Spleen (tissue), 13 donors: ENCODE measurements at places on chromosomes 11 and 22. TPM values are rescaled to one million over a fixed set of nuclear protein-coding genes. Genes with fewer than 3 reads are reported as not detected.

DNA sequence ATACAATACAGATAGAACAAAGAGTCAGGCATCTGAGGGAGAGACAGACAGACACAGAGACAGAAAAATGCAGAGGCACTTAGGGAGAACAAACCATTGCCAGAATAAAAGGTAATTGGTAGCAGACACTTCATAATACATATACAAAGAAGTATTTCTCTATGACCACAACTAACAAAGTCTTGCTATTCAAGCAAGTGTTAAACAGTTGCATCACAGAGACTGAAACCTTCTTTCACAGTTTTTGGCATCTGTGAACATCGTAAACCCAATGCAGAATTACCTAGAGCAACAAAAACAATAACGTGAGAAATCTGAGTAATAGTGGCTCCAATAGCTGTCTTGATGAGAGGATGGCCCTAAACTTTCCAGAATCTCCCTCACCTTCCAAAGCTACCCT, 116.4 kb downstream of the BLID start:
- H3K36me3 ChIP-seq: no peaks in the 10 kb centered on the region
- no peak for DNase-seq
- H3K27ac ChIP-seq: no peak overlapping the region
- no peak overlapping the region for H3K4me3 ChIP-seq

DNA sequence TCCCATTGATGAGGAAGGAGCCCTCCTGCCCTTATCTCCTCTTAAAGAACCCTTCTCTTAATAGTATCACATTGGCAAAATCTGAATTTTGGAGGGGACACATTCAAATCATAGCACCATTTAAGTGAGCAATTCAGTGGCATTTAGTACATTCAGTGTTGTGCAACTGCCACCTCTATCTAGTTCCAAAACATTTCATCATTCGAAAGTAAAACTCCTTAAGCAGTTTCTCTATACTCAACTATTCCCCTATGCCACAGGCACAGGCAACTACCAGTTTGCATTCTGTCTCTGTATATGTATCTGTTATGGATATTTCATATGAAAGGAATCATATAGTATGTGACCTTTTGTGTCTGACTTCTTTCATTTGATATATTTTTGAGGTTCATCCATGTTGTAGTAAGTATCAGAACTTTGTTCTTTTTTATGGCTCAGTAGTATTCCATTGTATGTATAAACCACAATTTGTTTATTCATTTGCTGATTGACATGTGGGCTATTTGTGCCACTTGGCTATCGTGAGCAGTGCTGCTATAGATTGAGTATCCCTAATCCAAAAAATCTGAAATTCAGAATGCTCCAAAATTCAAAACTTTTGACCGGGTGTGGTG, 22.9 kb downstream of the FAR1 start:
- H3K27ac ChIP-seq: no peak overlapping the region
- H3K36me3 ChIP-seq: peaks cover 15% of the 10 kb centered on the region
- H3K4me1 ChIP-seq: no peaks in the 10 kb centered on the region
- H3K4me3 ChIP-seq: no peak overlapping the region

DNA sequence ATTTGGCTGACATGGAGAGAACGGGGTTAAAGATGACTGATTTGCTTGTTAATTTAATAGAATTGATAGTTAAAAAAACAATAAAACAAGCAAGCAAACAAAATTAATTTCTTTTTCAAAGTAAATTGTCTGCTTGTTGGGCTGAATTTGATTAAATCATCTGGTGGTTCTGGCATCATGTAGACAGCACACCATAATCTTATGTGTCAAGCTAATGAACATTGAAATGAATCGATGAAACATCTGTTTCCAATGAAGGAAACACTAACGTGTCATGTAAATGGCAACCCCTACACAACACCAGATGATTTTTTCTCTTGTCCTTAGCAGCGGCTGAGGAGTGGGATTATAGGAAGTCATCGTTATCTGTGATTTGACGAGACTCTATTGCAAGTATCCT, 399.6 kb upstream of the RAG2 start:
- no peaks in the 10 kb centered on the region for H3K4me1 ChIP-seq
- no peak for DNase-seq
- H3K27ac ChIP-seq: no peak overlapping the region
- no peaks in the 10 kb centered on the region for H3K27me3 ChIP-seq
- no peak overlapping the region for H3K4me3 ChIP-seq

- peak overlapping the region; percentile 89 for H3K27ac ChIP-seq
- H3K4me3 ChIP-seq: no peak overlapping the region
- H3K4me1 ChIP-seq: peaks cover 47% of the 10 kb centered on the region
- no peaks in the 10 kb centered on the region for H3K27me3 ChIP-seq
- no peak for DNase-seq
- peaks cover 100% of the 10 kb centered on the region for H3K36me3 ChIP-seq
Measured at GRCh38 chr22:36317658-36318271, 64.8 kb downstream of the APOL1 start.

Gene EEF1G
- 1,367 TPM for total RNA-seq

Gene BTBD18
- total RNA-seq: not detected
